ENCODE measurements at places on chromosomes 5 and 9. TPM values are rescaled to one million over a fixed set of nuclear protein-coding genes. Genes with fewer than 3 reads are reported as not detected.

Gene PHF24
- polyA plus RNA-seq: 0.26 TPM

Gene FAM170A
- not detected for polyA plus RNA-seq

Gene SPINK6
- not detected for polyA plus RNA-seq

Gene LPCAT1
- polyA plus RNA-seq: 52.2 TPM

Gene ANKRD20A1
- 0.15 TPM for polyA plus RNA-seq
